ENCODE measurements at places on chromosomes 4 and X.

- no peak for DNase-seq
These were observed 73.5 kb downstream of the PPP1R2C start for GRCh38 chrX:42704454-42704853.

DNA sequence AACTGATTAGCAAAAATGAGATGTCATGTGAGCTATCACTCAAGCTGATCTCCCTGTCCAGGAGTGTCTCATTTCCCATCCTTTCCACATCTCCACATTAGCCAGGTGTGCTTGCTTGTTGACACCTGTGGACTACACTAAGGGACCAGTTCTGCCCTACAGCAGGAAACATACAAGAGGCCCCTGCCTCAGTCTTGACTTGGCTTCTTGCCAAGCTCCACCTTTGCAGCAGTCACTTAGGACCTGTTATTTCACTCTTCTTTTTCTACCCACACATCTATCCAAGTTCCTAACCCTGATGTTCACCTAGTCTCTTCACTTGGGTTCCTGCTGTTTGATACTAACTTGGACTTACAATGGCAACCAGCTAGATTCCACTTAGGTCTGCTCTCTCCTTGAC, 13.2 kb downstream of the FRMD7 start:
- no peak for DNase-seq

DNA sequence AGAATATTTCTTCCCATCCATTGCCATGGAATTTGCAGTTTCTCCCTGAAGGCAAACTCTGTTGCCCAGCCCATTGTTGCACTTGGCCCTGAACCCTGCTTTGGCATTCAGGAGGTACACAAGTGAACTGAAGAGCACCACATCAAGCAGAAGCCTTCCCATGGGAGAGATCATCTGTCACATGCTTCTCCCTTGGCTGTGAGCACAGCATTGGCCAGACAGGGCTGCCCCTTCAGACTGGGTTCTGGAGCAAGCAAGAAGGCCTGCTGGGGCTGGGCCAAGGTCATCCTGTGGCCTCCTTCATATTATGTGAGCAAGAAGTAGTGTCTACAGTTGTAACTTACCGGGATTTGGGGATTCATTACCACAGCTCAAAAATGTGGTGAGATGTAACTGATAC, 22.7 kb downstream of the SCML1 start:
- no peak for DNase-seq

- no peak for DNase-seq
These were observed 49.5 kb downstream of the SUPT20HL2 start for GRCh38 chrX:24264383-24264782.

DNA sequence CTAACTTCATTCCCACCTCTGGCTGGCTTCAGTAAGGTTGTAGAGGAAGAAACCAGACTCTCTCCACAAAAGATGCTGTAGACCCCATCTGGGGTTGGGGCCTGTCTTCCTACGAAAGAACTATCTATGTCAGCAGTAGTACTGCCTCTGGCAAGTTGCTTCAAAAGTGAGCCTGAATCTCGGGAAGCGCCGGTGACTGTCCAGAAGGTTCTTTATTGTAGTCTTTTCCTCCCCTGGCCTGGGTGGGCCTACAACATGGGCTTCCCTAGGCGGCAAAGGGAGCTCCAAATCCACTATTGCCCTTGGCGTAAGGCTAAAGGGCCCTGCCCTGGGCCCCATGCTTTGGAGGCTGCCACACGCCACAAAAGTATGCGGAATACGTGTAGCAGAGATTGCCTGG, 38.6 kb upstream of the NYX start:
- no peak for DNase-seq

DNA sequence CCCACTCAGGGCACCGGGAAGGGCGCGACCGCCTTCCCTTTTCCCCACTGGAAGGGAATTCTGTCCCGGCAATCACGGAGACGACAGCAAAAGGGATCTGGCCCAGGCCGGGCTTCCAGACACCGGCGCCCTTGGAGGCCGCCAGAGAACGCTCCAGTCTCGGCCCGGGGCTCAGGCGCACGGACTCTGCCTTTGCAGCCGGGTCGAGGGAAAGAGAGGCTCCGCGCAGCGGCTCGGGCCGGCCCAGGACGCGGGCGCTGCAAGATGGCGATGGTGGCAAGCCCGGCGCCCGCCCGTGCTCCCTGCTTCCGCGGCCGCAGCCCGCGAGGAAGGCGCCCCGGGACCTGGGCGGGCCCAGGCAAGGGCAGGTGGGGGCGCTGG, 1.1 kb downstream of the CTBP1 start:
- DNase-seq = no peak
